ENCODE measurements at places on chromosomes 2 and 18. TPM values are rescaled to one million over a fixed set of nuclear protein-coding genes. Genes with fewer than 3 reads are reported as not detected.
A peak's percentile ranks its signal among the peaks of the same experiment; 100 is the strongest.

GRCh38 chr2:54658564-54659071 is 64.8 kb upstream of the EML6 start:
- H3K27ac ChIP-seq, result peak overlapping the region; percentile 8
- peaks cover 89% of the 10 kb centered on the region for H3K36me3 ChIP-seq
- H3K4me3 ChIP-seq, result no peak overlapping the region

GRCh38 chr18:56112013-56112749 is 524.2 kb upstream of the TCF4 start:
- no peaks in the 10 kb centered on the region for H3K36me3 ChIP-seq
- no peak overlapping the region for H3K4me3 ChIP-seq
- no peak for DNase-seq
- H3K4me1 ChIP-seq, result no peaks in the 10 kb centered on the region

DNA sequence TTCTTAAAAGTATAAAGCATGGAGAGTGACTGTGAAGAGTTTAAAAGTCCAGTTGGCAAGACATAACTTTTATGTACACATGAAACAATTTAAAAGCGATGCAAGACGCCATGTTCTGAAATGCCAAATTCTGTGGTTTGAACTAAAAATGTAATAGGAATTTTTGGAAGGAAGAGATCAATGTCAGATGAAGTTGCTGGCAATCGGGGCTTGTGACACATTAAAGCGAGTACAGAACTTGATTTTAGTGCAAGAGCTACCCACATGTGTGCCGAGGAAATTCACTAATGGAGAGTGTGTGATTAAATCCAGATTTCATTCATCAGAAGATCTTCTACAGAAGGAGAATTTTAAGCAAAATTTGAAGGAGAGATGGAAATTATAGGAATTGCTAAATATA is 220.2 kb upstream of the CCDC68 start:
- no peaks in the 10 kb centered on the region for H3K36me3 ChIP-seq
- H3K27me3 ChIP-seq, result no peaks in the 10 kb centered on the region
- H3K27ac ChIP-seq, result no peak overlapping the region
- no peak overlapping the region for H3K4me3 ChIP-seq
- no peak for DNase-seq

Gene SGPP2
- total RNA-seq, result 51.1 TPM

DNA sequence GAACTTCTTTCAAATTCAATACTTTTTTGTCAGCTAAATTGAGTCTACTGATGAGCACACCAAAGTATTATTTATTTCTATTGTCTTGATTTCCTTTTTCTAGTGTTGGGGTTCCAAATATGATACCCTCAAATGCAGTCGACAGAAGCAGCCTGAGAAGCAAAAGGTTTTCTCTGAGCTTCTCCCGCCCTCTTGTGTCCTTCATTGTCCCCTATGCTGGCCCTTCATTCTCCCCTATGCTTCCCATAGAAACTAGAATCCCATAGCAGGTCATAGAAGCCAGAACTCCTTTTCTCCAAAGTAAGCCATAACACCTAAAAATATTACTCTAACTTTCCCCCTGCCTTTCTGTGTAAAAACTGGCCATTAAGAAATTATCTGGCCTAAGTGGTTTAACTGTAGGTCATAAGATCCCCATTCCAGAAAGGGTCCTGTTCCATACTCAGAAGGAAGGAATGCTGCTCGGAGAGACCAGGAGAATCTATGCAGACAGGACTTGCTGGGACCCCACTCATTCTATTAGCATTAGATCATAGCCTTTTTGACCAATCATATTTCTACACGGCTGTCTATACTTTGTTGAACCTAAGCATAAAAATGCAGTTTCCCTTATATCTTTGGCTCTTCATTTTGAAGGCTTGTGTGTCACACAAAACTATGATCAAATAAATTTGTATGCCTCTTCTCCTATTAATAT is 764.6 kb upstream of the PKDCC start:
- DNase-seq, result no peak
- no peaks in the 10 kb centered on the region for H3K4me1 ChIP-seq
- H3K36me3 ChIP-seq, result no peaks in the 10 kb centered on the region
- H3K27me3 ChIP-seq, result no peaks in the 10 kb centered on the region
- H3K4me3 ChIP-seq, result no peak overlapping the region

DNA sequence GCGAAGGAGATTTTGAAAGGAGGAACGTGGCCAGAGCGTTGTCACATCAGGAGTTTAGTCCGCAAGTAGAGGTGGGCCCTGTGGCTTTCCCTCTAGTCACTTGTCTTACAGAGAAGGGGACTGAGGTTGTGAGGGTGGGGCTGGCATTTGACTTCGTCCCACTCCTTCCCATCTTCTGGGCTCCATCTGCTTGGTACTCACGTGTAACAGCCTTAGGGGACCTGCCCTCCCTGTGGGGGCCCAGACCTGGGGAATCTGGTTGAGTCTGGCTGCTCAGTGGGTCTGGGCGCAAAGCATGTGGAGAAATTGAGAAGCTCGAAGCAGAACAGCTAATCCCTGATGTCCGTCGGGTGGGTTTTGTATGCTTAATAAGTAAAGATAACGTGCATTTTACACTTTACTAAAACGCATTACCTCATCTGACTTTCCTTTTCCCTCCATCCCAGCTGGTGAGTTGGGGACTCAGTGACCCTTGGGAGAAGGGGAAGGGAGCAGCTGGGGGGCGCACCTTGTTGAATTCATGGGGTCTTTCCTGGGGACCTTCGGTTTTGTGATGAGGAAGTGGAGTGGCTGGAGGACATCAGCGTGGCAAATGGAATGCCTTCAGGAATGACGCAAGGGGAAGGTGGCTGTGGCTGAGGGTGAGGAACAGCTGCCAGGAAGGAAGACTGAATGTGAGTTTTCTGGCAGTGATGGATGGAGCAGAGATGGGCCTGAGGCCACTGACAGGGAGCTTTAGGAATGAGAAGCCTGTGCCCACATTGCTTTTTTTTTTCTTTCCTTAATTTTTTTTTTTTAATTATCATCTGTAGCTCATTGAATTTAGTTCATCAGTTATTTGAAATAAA is 44.8 kb downstream of the ASAP2 start:
- no peak for DNase-seq
- H3K4me3 ChIP-seq, result no peak overlapping the region
- no peaks in the 10 kb centered on the region for H3K36me3 ChIP-seq
- H3K27ac ChIP-seq, result peak overlapping the region; percentile 67
- no peaks in the 10 kb centered on the region for H3K27me3 ChIP-seq

Gene TLX2
- total RNA-seq, result 2.5 TPM

Gene GAL3ST2
- 90.1 TPM for total RNA-seq

Gene SPAST
- 26.7 TPM for total RNA-seq

Gene CDH20
- 0.14 TPM for total RNA-seq

- no peak overlapping the region for H3K27ac ChIP-seq
- no peaks in the 10 kb centered on the region for H3K27me3 ChIP-seq
- H3K4me3 ChIP-seq, result no peak overlapping the region
- peak; percentile 31 for DNase-seq
- H3K4me1 ChIP-seq, result no peaks in the 10 kb centered on the region
Measured at GRCh38 chr2:236972491-236973342, 113.0 kb upstream of the COPS8 start.

- DNase-seq, result no peak
- H3K36me3 ChIP-seq, result no peaks in the 10 kb centered on the region
- H3K4me1 ChIP-seq, result no peaks in the 10 kb centered on the region
- H3K4me3 ChIP-seq, result no peak overlapping the region
- H3K27ac ChIP-seq, result no peak overlapping the region
Measured at GRCh38 chr18:31586616-31587015, 5.1 kb upstream of the TTR start.

DNA sequence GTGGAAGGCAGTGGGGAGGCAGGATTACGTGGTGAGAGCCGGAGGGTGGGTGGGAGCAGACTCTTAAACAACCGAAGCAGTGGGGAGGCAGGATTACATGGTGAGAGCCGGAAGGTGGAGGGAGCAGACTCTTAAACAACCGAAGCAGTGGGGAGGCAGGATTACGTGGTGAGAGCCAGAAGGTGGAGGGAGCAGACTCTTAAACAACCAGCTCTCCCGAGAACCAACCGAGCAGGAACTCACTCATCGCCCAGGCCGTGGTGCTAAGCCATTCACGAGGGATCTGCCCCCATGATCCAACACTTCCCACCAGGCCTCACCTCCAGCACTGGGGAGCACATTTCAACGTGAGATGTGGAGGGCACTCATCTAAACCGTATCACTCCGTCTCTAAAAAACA is 87.7 kb downstream of the RTP5 start:
- no peak for DNase-seq
- no peaks in the 10 kb centered on the region for H3K4me1 ChIP-seq
- H3K27ac ChIP-seq, result no peak overlapping the region
- H3K36me3 ChIP-seq, result no peaks in the 10 kb centered on the region
- H3K27me3 ChIP-seq, result no peaks in the 10 kb centered on the region
- no peak overlapping the region for H3K4me3 ChIP-seq
